ENCODE measurements at places on chromosomes 7 and 10.
A peak's percentile ranks its signal among the peaks of the same experiment; 100 is the strongest.

- DNase-seq: no peak
Observed at GRCh38 chr7:12683678-12684585, 3.5 kb upstream of the ARL4A start.

DNA sequence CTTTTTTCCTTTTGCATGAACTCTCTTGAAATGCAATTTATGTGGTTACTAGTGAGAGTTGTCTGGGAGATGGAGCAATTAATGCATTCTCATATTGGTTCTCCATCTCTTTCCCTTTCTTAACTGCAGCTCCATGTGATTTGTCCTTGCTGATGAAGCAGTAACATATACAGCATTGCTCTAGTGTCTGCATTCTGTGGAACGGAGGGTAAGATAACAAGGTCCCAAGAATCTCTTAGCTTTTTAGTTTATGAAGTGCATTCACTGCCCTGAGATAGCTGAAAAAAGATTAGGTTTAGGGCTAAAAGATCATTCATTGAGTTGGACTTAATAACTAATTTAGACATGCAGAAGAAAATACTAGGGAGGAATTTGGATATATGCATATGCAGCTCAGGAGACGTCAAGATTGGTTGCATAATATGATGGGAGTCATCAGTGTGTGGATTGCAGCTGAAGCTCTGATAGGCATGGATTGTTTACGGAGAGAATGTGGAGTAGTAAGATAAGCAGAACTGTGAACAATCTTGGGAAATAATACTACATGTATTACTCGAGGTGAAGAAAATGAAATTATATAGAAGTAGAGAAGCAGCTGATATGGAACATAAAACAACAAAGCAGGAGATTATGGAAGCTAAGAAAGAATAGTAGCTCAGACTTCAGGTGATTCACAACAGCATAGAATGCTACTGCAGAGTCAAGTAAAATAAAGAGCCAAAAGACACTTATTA lies 404.7 kb downstream of the ARL4A start:
- DNase-seq: no peak

DNA sequence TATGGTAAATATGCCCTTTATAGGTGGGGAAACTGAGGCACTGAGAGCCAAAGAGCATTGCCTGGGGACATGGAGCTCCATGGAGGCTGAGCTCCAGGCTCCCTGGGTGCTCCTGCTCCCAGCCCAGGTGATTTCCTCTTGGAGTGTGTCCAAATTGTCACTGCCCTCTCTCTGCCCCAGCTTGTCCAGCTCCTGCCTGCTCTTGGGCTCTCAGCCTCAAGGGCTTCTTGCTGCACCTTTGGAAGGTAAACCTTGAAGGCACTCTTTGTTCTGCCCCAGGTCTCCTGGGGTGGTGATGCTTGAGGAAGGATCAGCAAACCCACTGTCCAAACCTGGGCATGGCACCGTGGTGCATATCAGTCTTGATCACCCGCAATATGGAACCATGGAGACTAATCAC lies 166.1 kb downstream of the RPS24 start:
- DNase-seq: no peak

GRCh38 chr7:43139137-43139536 lies 26.7 kb downstream of the HECW1 start:
- DNase-seq: no peak

GRCh38 chr10:93849593-93849992 lies 44.2 kb upstream of the SLC35G1 start:
- no peak for DNase-seq

DNA sequence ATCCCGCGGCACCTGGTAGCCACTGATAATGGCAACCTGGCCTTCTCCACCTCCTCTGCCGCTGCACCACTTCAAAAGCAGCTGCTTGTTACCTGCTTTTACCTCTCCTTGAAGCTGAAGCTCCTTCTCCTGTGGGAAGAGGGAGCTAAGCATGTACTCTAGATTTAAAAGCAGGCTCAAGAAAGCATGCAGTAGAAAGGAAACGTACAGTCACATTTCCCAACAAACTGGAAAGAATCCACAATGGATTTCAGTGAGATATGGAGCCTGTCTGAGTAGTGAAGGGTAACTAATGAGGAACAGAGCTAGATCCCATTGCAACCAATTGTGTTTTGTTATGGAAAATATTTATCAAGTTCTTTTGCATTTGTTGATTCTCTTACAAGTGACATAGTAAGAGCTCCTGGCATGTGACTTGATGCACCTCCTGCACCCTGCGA lies 457.4 kb upstream of the GALNT17 start:
- no peak for DNase-seq

DNA sequence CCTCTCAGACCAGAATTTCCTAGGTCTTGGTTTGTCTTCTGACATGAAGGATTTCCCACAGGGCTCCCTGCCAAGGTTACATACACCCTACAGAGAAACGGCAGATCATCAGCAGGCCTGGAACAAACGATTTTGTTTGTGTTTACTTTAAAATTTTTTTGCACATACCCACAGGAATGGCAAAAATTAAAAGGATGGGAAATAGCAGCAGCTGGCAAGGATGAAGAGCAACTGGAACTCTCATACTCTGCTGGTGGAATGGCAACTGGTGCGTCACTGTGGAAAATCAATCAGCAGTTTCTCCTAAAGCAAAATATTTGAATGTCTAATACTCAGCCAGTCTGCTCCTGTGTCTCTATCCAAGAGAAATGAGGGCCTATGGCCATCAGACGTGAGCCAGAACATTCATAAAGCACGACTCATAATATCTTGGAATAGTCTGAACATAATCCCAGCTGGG lies 6.5 kb downstream of the BAIAP2L1 start:
- DNase-seq: peak; percentile 55

DNA sequence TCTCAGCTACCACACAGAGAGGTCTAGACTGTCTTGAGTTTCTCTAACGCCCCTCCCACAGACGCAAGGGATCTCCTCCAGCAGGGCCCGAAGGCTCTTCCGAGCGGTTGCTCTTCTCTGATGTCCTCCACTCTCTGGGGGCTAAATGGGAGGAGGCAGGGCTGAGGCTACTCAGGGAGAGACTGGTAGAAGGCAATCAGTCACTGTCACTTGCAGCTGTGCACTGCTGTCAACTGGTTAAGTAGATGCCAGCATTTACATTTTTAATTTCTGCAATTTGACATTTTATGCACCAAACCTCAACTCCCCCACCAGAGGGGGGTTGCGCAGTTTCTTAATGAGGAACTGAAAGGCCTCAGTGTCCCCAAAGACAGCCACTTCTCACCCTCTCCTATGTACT lies 442.8 kb downstream of the PLXNA4 start:
- DNase-seq: no peak

Data from urothelium cell line (cell line).